Ecto neural progenitor cell (in vitro differentiated cells): ENCODE measurements at places on chromosomes 3 and 15.

DNA sequence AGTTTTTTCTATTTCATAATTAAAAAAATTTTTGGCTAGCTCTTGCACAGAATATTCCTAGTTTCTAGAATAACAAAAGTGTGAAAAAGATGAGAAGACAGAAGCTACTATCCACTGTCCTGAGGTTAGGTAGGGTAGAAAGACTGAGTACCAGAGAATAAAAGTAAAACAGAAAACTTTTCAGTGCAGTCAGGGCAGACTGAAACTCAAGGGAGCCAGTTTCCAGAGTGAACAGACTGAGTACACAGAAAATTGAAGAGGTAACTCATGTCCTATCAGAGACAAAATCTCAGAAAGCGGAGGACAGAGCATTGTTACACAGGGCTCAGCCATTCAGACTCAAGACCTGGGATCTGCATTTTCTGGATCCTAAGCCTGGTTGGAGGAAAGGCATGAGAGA is 8.8 kb upstream of the FBXO40 start:
- DNase-seq: no peak

DNA sequence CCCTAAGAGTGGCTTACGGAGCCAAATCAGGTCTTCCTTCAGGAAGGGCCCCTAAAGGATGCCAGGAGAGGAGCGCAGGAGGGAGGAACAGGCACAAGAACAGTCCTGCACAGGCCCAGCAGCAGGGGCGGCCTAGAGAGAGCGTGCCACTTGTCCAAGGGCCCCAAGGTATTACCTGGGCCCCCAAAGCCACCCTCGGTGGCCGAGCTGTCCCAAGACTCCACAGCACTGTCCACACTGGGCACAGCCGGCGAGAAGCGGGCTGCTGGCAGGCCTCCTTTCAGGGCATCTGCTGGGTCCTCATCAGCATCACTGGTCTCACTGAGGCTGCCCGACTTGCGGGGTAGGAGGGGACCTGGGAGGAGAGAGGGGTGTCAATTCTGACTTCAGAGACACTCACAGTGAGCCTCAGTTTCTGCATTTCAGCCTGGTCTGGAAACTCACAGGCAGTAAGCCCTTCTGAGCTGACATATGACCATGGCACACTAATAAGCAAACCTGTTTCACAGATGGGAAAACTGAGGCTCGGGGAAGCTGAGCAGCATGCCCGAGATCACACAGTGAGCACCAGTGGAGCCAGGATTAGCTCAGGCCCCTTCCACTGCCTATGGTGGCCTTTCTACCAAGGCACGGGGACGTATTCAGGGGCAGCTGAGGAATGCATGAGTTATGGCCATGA is 33.4 kb downstream of the GRIP2 start:
- no peak for DNase-seq

DNA sequence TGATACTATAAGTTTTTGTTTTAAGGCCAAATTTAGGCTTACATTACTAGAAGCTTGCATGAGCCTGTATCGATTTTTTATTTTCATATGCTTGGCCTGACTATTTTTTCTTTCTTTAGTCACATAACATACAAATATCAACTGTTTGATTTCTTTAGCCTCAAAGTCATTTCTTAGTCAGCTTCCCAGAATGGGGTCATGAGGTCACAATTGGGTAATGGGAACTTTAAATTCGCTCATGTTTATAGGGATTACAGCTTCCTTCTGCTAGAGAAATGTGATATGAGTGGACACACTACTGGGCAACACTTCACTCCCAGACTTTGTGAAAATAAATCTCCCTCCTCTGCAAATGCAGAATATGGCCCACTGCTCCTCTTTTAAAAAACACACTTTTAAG is 9.1 kb upstream of the TIPARP start:
- DNase-seq: no peak

DNA sequence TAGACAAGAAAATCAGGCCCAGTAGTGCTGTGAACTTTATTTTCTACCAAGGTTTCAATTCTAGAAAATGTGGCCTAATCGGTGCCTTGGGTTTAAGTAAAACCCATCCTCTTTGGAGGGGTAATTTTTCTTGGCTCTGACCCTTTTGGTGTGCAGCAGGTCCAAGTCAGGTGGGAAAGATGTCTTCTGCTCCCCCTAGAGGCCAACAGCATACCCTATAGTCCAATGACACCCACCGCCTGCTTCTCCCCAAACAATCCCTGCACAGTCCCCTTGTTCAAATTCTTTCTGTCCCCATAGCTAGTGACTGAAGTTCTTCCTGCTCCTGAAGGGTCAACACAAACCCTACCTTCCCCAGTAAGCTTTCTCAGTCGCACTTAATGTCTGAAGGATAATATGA is 261.8 kb upstream of the GOLGA6L4 start:
- no peak for DNase-seq
